ENCODE measurements at places on chromosomes 12 and 14. TPM values are rescaled to one million over a fixed set of nuclear protein-coding genes. Genes with fewer than 3 reads are reported as not detected.

Gene RPS6KL1
- 6.7 TPM for total RNA-seq

Gene APOF
- total RNA-seq, result 0.17 TPM

Gene AQP5
- not detected for total RNA-seq

Gene FAM234B
- total RNA-seq, result 15.9 TPM

Gene GEMIN2
- 27.3 TPM for total RNA-seq

Gene ADSS1
- 9.9 TPM for total RNA-seq

Gene KRT6C
- not detected for total RNA-seq

Gene SERPINA5
- total RNA-seq, result 3.0 TPM

Gene SMAGP
- total RNA-seq, result 39.9 TPM

Gene JAG2
- total RNA-seq, result 85.9 TPM

Gene MYH6
- not detected for total RNA-seq

Gene RNU6-8
- not detected for total RNA-seq

Gene PLEKHD1
- 1.2 TPM for total RNA-seq

Gene ADGRD1
- 0.44 TPM for total RNA-seq

Gene PNMA1
- 24.6 TPM for total RNA-seq

Gene RIN3
- total RNA-seq, result 22.2 TPM

Gene GPD1
- total RNA-seq, result 1.6 TPM

Gene NFYB
- 22.4 TPM for total RNA-seq

Gene AMDHD1
- 3.0 TPM for total RNA-seq

Gene CCDC184
- total RNA-seq, result 0.34 TPM

Data from HCT116 (cell line).